ENCODE measurements at places on chromosomes 2 and 18. TPM values are rescaled to one million over a fixed set of nuclear protein-coding genes. Genes with fewer than 3 reads are reported as not detected.

Gene MPHOSPH10
- 68.8 TPM for total RNA-seq

Gene C2orf15
- 0.29 TPM for total RNA-seq

Gene KCNF1
- total RNA-seq, result not detected

Gene THSD7B
- total RNA-seq, result not detected

Gene ERICH2
- total RNA-seq, result not detected

DNA sequence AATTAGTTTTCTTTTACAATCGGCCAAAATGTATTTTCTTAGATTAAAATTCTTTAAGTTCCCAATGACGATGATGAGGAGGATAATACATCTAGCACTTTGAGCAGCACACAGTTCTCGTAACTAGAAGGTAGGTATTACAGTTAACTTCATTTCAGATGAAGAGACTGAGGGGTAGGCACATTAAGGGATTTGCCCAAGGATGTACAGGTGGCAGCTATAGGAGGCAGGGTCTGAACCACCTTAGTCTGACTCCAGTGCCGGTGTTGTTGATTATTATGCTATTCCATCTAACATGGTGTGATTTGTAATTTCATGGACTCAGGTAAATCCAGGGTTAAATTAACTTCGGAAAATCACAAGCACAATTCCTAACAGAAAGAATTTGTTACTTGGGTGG lies 1.1 kb downstream of the CD28 start:
- no peak for DNase-seq

DNA sequence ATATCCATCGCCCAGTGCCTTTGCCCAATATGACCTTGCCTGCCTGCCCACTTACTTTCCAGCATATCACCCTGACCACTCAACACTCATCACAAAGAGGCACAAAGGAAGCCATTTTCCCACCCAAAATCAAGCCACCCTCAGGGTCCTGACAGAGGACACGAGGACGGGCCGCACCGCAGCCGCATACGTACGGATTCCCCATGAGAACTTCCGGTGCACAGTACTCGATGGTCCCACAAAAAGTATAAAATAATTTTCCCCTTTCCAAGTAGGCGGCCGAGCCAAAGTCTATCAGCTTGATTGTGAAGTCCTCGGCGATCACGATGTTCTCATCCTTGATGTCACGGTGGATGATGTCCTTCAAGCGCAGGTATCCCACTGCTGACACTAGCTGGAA lies 10.0 kb upstream of the MTERF4 start:
- DNase-seq, result no peak

DNA sequence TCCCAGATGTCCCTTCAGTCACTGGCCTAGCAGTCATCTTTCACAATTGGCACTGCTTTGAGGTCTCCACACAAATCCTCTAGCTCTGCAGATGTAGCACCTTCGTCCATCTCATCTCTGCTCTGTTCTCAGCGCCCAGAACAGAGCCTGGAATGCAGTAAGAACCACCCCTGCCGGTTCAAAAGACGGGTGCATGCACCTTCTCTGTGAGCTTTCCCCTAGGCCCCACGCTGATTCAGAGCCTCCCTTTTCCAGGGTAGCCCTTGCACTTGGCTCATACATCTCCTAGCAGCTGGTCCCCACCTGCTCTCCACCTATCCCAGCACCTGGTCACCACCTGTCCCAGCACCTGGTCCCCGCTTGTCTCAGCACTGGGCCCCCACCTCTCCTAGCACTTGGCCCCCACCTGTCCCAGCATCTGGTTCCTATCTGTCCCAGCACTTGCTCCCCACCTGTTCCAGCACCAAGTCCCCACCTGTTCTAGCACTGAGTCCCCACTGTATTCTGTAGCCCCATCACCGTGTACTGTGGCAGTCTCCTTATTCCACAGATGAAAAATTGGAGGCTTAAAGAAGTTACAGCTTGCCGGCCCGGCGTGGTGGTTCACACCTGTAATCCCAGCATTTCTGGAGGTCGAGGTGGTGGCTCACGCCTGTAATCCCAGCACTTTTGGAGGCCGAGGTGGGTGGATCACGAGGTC lies 4.7 kb upstream of the KCNF1 start:
- no peak for DNase-seq

DNA sequence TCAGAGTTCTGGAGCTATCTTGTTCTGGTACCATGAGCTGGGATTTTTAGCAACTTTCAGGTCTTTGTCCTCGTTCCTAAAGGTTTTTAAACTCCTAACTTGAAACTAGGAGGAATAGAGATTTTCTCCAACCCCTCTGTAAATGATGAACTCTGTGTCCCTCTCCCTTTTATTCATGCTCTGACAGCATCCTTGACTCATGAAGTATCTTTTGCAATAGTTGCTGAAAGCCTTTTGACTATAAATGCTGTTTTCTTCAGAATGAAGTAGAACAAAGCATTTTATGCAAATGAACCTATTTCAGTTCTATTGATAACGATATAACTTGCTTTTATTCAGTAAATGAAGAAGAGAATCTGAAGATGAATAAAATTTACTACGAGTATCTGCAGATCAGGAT lies 17.0 kb upstream of the MAPRE2 start:
- no peak for DNase-seq

GRCh38 chr2:60512062-60512622 lies 41.3 kb downstream of the BCL11A start:
- DNase-seq, result no peak

- no peak for DNase-seq
Observed at GRCh38 chr2:142100139-142100873, 30.5 kb downstream of the LRP1B start.

DNA sequence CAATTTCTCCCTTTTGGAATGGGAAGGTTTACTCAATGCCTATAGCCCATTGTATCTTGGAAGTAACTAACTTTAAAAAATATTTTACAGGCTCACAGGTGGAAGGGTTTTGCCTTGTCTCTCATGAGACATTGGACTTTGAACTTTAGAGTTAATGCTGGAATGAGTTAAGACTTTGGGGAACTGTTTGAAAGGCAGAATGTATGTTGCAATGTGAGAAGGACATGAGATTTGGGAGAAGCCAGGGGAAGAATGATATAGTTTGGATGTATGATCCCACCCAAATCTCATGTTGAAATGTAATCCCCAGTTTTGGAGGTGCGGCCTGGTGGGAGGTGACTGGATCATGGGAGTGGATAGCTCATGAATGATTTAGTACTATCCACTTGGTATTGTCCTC lies 17.5 kb upstream of the TBC1D8 start:
- no peak for DNase-seq

DNA sequence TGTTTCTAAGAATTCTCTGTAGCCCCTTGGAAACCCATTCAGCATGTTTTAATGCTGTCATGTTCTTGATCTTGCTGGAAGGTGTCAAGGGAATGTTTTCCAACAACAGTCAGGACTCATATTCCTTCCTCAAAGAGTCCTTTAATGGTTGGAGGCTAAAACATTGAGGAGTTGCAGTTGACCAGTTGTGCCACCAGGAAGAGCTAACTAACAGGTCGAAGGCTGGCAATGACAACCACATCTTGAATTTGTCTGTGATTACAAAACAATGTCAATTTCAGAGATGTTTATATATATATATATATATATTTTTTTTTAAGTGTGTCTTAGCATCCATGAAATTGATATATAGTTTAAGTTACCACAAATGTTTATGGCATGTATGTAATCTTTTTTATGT lies 151.5 kb downstream of the INO80D start:
- DNase-seq, result no peak

- no peak for DNase-seq
Observed at GRCh38 chr2:10441948-10442347, 6.2 kb downstream of the ODC1 start.

GRCh38 chr2:66433945-66434678 lies 813 bp upstream of the MEIS1 start:
- no peak for DNase-seq

DNA sequence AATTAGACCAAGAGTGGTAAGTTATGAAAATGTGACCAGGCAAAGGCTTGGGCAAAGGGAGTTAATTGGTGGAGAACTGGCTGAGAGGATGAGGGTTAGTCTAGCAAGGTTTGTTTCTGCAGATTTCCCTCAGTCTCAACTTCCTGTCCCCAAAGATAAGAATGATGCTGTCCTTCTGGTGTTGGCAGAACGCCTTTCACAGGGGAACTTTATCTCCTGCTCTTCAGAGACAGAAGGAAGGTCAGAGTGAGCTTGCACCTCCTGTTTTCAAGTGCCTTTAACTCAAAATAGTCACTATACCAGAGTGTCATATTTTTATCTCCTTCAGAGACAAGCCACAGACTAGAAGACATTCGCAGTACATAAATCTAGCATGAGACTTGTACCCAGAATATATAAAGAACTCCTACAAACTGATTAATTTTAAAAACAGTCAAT lies 95.7 kb downstream of the TEX51 start:
- DNase-seq, result no peak

GRCh38 chr2:233060980-233061590 lies 943 bp downstream of the INPP5D start:
- no peak for DNase-seq

DNA sequence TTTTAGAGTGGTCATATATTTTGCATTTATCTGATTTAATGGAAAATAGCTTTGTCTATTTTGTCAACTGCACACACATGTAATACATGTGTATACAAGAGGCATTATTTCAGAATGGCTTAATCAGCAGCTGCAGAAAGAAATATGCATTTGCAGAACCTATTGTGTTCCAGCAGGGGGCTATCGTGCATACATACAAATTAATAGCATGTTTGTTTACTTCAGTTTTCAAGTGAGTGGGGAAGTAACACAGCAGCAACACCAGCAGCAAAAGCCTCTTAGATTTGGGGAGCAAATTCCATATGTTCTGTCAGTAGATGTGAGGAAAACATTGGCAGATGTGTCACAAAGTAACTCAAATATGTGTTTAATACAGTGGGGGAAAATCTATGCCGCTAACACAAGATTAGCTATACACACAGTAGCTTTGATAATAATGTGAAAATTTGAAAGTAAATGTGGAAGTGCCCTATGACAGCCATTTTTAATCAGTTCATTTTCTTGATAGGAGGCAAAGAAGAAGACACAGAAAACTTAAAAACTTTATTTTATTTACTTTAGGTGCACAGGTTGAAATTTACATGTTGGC lies 218.1 kb downstream of the WDR7 start:
- no peak for DNase-seq

DNA sequence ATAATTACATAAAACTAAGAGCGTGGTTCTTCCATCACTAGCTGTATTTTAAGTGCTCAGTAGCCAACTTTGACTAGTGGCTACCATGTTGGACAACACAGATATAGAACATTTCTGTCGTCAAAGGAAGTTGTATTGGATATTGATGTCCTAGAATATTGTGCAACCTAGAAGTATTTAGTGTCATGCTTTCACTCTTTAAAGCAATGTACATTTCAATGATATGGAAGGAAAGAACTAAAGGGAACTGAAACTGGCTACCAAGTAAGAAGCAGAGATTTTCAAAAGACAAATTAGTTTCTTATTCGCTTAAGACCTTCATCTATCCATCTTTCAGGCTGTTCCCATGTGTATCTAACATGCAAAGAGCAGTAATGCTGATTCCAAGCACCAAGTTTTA lies 85.4 kb upstream of the EML6 start:
- no peak for DNase-seq

GRCh38 chr2:232085164-232085563 lies 123.7 kb downstream of the DIS3L2 start:
- no peak for DNase-seq

DNA sequence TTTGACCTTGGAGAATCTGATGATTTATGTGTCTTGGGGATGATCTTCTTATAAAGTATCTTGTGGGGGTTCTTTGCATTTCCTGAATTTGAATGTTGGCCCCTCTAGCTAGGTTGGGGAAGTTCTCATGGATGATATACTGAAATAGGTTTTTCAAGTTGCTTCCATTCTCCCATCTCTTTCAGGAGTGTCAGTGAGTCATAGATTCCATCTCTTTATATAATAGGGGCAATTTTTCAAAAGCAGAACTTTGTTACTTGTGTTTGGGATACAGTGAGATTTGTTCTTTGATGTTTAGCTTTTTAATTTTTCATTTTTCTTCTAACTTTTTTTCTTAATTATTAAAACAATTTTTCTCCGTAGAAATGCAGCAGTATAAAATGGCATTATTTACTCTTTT lies 19.4 kb downstream of the TMEM87B start:
- no peak for DNase-seq

DNA sequence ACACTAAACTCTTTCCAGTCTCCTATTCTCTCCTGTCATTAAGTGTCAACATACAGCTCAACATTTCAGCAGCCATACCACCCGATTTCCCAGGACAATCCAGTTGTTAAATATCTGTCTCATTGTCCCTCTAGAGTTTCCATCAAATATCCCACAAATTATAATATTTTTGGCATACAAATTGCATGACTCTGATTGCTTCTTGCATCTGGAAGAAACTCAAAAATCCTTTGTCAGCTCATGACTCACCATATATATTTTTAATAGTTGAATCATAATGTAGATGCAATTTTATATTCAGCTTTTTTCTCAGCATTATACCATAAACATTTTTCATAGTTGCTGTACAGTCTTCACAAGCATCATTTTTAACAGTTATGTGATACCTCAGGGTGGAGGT lies 7.2 kb downstream of the SLC30A3 start:
- DNase-seq, result no peak

- no peak for DNase-seq
Observed at GRCh38 chr2:196289000-196289399, 117.6 kb upstream of the STK17B start.

- no peak for DNase-seq
Observed at GRCh38 chr2:152542337-152542994, 174.8 kb downstream of the PRPF40A start.

DNA sequence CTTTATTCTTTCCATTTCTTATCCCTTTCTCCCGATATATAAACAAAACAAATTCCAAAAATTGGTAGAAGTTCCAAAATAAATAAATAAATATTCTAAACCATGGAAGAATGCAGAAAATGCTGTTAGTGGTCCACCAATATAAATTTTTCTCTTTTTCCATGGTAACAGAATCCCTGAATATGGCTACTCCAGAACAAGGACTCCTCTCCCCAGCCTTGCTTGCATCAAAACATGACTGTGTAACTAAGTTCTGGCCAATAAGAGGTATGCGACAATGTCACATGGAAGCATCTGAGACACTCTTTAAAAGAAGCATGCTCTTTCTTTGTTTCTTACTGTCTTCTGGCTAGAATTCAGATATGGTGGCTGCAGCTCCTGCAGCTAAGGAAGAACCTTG lies 325.1 kb upstream of the TANK start:
- DNase-seq, result no peak

GRCh38 chr2:204264085-204264553 lies 281.2 kb upstream of the PARD3B start:
- DNase-seq, result no peak

- no peak for DNase-seq
Observed at GRCh38 chr18:71329563-71329962, 1040.7 kb downstream of the SOCS6 start.

- DNase-seq, result no peak
Observed at GRCh38 chr2:197238043-197238365, 72.6 kb downstream of the ANKRD44 start.

- DNase-seq, result no peak
Observed at GRCh38 chr2:209726311-209726710, 45.3 kb upstream of the UNC80 start.

GRCh38 chr18:43668866-43669265 lies 391.6 kb upstream of the SYT4 start:
- DNase-seq, result no peak
